Esophagus muscularis mucosa (tissue), 4 donors: ENCODE measurements at places on chromosomes 16 and 17. TPM values are rescaled to one million over a fixed set of nuclear protein-coding genes. Genes with fewer than 3 reads are reported as not detected.
A peak's percentile ranks its signal among the peaks of the same experiment; 100 is the strongest.

- peak overlapping the region; percentile 88 for H3K27ac ChIP-seq
- peaks cover 43% of the 10 kb centered on the region for H3K4me1 ChIP-seq
- no peaks in the 10 kb centered on the region for H3K36me3 ChIP-seq
- peak; percentile 96 for DNase-seq
- peak overlapping the region; percentile 60 for H3K4me3 ChIP-seq
Measured at GRCh38 chr16:79601931-79602627, 1.5 kb upstream of the MAF start.

The PDE6G gene
- total RNA-seq, result 0.98 TPM

- H3K36me3 ChIP-seq, result no peaks in the 10 kb centered on the region
- no peak overlapping the region for H3K27ac ChIP-seq
- H3K27me3 ChIP-seq, result no peaks in the 10 kb centered on the region
- no peak overlapping the region for H3K4me3 ChIP-seq
- DNase-seq, result no peak
Measured at GRCh38 chr16:12147681-12148080, 171.1 kb downstream of the SNX29 start.

The CCL17 gene
- total RNA-seq, result not detected

The SLC5A10 gene
- not detected for total RNA-seq
